ENCODE measurements at places on chromosomes 2 and 18.

GRCh38 chr2:133434959-133435668 is 133.1 kb downstream of the NCKAP5 start:
- ATAC-seq = peak; percentile 74

DNA sequence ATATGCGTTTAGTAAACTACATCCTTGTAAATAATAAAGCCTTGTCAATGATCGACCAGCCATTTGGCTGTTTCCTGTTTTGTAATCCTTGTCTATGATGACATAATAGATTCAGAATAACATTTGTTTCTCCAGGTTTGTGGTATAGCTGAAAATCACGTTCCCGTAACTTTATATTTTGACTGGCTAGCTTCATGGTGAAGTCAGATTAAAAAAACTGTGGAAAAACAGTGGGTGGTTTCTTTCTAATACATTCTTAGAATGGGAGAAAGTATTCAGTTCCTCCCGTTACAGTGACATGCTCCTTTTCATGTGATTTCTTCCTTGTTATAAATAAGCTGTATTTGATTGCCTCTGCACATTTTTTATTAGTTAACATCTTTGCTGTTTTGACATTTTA is 366.9 kb downstream of the NYAP2 start:
- no peak for ATAC-seq

GRCh38 chr2:236342507-236342906 is 78.3 kb upstream of the ASB18 start:
- ATAC-seq = no peak

DNA sequence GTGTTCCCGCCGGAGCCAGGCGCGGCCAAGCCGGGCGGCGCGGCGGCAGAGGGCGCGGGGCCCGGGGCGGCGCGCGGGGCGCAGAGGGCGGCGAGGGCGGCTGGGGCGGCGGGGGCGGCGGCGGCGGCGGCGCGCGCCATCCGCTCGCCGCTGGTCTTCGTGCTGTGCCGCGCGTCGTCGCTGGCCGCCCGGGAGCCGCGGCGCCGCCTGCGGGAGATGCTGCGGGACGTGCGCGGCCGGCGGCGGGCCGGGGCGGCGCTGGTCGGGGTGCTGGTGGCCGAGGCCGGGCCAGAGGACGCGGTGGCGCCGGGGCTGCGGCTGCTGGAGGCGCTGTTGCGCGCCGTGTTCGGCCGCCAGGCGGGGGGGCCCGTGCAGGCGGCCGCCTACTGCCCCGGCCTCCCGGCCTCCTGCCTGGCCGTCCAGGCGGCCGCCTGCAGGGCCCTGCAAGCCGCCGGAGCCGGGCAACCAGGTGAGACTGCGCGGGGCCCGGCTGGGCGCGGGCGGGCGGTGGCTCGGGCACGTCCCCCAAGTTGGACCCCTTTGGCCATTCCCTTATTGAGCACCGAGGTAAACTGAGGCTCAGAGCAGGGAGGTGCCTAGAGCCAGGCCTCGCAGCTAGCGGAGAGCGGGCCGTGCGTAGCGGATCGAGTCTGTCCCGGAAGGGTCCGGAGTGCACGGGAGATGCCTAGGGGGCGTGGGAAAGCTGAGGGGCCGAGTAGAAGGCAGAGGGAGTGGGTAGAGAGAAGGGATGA is 584 bp downstream of the C2orf72 start:
- peak; percentile 57 for ATAC-seq

DNA sequence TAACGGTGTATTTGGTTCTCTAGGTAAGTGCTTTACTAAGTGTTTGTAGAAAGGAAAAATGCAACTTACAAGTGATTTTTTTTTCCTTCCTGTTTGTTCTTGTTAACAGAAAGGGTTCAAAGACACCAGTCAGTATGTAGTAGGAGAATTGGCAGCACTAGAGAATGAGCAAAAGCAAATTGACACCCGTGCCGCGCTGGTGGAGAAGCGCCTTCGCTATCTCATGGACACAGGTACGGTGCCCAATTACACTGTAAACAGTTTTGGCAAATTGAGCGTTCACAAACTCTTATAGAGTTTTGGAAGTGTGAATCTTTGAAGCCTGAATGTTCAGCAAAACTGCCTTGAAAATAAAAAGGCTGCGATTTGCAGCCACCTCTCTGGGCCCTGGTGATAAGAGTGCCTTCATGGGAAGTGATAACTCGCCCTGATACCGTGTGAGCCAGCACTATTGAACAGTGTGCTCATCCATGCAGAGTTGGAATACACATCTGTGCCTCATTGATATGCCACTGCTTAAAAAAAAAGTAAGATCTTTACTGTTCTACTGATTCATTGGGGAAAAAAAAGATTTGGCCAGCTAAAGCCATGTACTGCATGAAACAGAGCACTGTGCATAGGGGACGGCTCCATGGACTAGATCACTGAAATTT is 54.0 kb upstream of the OTX1 start:
- ATAC-seq = no peak

DNA sequence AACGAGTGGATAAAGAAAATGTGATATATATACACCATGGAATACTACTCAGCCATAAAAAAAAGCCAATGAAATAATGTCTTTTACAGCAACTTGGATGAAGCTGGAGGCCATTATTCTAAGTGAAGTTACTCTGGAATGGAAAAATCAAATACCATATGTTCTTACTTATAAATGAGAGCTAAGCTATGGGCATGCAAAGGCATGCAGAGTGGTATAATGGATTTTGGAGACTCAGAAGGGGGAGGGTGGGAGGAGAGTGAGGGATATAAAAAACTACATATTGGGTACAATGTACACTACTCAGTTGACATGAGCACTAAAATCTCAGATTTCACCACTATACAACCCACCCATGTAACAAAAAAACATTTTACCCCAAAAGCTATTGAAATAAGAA is 1.7 kb upstream of the MSGN1 start:
- no peak for ATAC-seq

- ATAC-seq = no peak
Measured at GRCh38 chr18:27377251-27377650, 192.1 kb upstream of the CHST9 start.
